ENCODE measurements at places on chromosomes 11 and 22.

GRCh38 chr22:17120711-17121232 lies 388 bp downstream of the TMEM121B start:
- DNase-seq, result peak; percentile 28

- no peak for DNase-seq
Observed at GRCh38 chr11:130617001-130617400, 168.6 kb downstream of the ADAMTS15 start.

DNA sequence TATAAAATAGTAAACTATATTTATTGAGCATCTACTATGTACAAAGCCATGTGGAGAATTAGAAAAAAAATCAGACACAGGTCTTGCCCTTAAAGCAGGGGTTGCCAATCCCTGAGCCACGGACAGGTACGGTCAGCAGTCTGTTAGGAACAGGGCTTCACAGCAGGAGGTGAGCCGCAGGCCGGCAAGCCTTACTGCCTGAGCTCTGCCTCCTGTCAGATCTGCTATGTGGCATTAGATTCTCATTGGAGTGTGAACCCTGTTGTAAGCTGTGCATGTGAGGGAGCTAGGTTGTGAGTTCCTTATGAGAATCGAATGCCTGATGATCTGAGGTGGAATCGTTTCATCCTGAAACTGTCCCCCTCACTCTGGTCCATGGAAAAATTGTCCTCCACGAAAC lies 2.1 kb upstream of the RAG2 start:
- DNase-seq, result no peak

- no peak for DNase-seq
Observed at GRCh38 chr22:45007391-45008185, 2.2 kb downstream of the PHF21B start.

GRCh38 chr22:19772673-19773469 lies 12.3 kb downstream of the TBX1 start:
- DNase-seq, result peak; percentile 56

GRCh38 chr11:120941000-120941399 lies 82.9 kb upstream of the TBCEL start:
- DNase-seq, result no peak

- no peak for DNase-seq
Observed at GRCh38 chr22:45302751-45303150, 7.0 kb upstream of the FAM118A start.

- DNase-seq, result no peak
Observed at GRCh38 chr11:93028960-93029522, 59.6 kb downstream of the MTNR1B start.

GRCh38 chr11:11519184-11519583 lies 102.6 kb downstream of the GALNT18 start:
- DNase-seq, result no peak

DNA sequence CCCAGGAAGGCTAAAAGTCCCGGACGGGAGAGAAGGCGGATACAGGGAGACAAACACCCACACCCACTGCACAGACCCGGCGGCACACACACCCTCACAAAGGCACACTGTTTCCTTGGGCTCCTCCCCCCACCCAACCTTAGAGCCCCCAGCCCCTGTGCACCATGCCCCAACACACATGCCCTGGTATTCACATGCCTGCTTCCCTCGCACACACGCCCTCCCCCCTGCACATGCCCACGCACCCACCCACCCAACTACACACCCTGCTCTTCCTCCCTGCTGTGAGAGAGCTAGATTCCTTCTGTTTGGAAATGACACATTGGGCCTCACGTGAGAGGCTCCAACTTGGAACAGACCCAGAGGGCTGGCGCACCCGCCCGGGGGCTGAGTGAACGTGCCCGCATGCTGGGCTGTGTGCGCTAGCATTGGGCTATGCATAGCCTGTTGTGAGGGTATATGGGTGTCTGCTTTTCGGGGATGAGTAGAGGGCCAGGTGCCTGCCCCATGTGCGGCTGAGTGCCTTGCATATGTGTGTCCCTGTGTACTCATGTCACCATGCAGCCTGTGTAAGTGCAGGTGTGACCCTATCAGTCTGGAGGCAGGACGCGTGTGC lies 518 bp upstream of the CHRM1 start:
- DNase-seq, result no peak

GRCh38 chr22:36796552-36797175 lies 20.2 kb downstream of the PVALB start:
- DNase-seq, result no peak

- DNase-seq, result no peak
Observed at GRCh38 chr11:31214372-31214771, 155.2 kb downstream of the DCDC1 start.

- DNase-seq, result no peak
Observed at GRCh38 chr11:8650401-8650990, 32.0 kb downstream of the TRIM66 start.
